ENCODE measurements at places on chromosomes 1 and 21.

DNA sequence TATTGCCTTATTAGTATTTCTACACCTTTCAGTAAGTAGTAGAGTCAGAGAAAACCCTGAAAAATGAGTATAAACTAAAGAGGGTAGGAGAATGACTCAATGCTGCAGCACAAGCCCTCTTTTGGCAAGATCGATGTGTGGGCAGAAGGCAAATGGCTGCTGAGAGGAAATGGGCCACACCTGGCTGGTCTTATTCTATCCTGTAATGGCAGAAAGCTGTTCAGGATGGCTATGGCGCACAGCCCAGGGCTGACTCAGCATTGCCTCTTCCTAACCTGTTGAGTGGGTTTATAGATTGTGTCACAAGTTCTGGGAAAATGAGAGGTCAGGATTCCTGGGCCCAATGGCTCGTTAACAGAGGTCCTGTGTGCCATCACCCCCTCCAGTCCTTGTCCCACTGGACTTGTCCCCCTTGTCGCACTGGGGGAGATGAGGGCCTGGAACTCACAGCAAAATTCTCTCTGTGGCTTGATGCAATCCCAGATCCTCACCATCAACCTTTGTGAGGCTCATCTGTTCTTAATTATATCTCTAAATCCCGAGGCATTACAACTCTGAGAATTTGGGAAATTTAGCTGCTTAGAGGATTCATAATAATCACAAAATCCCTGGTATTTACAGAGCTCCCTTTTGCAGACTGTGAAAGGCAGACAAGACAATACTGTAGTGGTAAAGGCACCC, 13.2 kb downstream of the HMGB4 start:
- DNase-seq = no peak

DNA sequence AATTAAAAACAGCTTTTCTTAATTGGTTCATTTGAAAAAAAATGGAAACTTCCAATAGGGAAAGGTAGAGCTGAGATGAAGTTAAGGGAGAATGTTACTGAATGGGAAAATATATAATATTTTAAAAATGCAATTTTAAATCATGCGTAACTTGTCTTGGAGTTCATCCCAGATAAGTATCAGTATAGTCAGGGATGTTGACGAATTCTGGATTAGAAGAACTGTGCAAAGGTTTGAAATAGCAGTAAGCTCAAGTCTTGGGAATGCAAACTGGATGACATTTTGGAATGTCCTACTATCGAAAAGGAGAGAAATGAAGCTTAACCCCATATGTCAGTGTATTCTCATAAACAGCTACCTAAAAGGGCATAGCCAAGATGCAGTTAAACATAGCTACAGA, 4.0 kb upstream of the ST6GALNAC3 start:
- no peak for DNase-seq

DNA sequence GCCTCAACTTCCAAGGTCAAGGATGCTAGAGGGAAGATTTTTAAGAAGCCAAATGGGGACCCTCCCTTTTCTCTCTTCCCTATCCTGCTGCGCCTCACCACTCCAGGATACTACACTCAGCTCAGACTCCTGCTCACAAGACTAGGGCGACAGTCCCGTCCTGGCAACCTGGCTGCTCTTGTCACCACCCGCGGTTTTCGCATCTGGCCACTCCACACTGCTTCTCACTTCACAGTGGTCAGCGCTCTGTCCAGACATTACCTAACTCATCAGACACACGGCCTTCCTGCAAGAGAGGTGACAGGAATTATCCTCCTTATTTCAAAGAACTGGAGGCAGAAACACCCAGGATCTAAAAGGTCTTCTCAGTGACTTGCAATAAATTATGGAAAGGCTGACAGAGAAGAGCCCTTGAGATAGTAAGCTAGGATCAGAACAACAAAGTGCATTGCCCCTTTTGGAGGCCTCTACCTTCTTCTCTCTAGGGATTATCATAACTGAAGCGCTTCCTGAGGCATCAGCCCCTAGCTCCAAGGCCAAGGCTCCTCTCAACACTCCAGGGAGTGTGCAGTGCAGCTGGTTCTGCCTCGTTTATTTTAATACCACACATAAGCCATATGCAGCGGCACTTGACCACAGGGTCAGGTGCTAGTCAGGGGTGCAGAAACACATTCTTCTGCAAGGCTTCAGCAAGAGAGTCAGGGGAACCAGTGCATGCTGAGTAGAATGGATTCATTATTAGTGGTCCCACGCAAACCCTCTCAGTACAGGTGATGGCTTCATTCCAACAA, 41.9 kb downstream of the ASTN1 start:
- DNase-seq = no peak

DNA sequence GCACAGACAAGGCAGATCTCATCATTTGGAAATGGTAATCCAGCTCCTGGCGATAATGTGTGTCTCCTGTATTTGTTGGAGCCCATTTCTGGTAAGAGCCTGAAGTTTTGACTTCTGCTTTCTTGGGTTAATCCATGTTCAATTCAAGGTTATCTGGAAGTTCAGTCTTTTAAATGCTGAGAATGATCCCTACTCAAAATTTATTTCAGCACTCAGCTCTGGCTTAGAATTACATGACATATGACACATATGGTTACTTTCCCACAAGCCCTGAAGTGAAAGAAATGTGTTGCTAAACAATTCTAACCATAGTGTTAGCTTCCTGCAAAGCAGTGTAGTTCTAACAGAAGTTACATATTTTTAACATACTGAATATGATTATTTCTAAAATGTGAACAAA, 2.7 kb downstream of the PTGFR start:
- no peak for DNase-seq

GRCh38 chr1:62487956-62488355, 51.1 kb downstream of the USP1 start:
- DNase-seq = no peak

- DNase-seq = no peak
Measured at GRCh38 chr21:33273044-33273443, 6.9 kb downstream of the IL10RB start.

- DNase-seq = no peak
Measured at GRCh38 chr1:52670604-52671003, 27.5 kb downstream of the COA7 start.

- DNase-seq = no peak
Measured at GRCh38 chr1:36570006-36570405, 87.3 kb upstream of the CSF3R start.

- DNase-seq = no peak
Measured at GRCh38 chr1:234656944-234657654, 47.1 kb upstream of the IRF2BP2 start.

DNA sequence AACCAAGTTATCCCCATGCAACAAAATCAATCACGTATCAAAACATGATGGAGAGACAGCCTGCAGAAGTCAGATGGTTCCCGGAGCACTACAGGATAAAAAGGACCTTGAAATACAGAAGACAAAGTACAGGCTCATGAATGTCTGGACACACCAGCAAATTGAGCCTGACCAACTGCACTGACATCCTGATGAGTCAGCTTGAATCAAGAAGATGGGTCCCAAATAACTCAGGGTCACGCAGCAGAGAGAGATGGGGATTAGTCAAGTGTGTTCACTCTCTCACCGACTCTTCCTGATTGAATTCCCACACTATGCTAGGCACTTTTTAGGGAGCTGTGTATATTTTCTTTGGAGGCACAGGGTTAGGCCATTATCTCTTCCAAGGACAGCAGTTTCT, 71.1 kb upstream of the DIRAS3 start:
- no peak for DNase-seq

- DNase-seq = no peak
Measured at GRCh38 chr21:35528116-35529042, 479.3 kb upstream of the RUNX1 start.

DNA sequence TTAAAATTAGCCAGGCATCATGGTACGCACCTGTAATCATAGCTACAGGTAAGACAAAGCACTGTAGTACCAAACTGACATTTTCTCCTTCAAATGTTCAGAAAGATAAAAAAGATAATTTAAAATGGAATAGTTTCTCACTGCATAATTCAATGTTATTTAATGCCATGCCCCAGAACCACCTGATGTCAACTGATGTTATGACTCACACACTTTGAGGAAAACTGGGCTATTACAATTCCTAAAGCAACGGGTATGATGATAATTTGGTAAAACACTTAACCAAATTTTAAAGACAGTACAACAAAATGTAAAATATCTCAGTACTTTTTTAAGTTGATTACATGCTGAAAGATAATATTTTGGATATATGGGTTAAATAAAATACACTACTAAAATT, 22.9 kb upstream of the PLEKHO1 start:
- DNase-seq = no peak

- DNase-seq = no peak
Measured at GRCh38 chr1:171367436-171367835, 53.5 kb downstream of the FMO4 start.

GRCh38 chr1:44532567-44532944, 127.5 kb downstream of the RNF220 start:
- DNase-seq = no peak

DNA sequence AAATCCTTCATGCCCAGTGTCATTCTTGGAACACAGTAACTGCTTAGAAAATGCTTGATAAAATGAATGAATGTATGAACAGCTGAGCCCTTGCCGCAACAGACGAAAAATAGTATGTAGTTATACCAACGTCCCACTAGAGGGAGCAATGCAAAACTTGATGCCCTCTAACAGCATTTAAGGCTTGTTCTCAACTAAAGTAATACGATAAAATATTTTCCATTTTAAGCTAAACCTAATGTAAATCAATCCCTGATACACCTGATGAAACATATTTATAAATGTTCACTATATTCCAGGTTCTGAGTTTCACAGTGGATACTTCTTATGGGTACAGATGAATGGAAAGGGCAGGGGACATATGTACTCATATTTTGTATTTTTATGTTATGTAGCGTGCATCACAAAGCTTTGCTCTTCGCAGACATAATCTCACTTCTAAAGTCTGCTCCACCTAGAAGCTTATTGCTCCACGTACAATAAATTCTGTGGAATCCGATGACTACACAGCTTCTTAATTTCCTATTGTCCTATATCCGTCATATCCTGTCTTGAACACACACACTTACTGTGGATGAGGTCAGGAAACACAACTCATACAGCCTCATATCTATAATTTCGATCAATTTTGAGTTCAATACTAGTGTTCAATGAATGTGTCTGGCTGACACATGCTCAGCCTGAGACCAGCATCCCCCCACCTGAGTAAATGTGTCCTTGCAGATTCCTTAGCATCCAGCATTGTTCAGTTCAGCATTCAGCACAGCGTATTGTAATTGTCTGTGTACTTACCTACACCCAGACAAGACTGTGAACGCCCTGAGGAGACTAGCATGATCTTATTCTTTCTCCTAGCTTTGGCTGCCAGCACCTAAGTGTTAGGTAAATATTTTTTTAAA, 4.4 kb upstream of the UTP25 start:
- DNase-seq = no peak

GRCh38 chr1:218874313-218874712, 299.4 kb upstream of the LYPLAL1 start:
- no peak for DNase-seq

- no peak for DNase-seq
Measured at GRCh38 chr1:164613176-164613575, 54.2 kb downstream of the PBX1 start.

GRCh38 chr1:59919746-59920145, 6.8 kb downstream of the CYP2J2 start:
- no peak for DNase-seq

DNA sequence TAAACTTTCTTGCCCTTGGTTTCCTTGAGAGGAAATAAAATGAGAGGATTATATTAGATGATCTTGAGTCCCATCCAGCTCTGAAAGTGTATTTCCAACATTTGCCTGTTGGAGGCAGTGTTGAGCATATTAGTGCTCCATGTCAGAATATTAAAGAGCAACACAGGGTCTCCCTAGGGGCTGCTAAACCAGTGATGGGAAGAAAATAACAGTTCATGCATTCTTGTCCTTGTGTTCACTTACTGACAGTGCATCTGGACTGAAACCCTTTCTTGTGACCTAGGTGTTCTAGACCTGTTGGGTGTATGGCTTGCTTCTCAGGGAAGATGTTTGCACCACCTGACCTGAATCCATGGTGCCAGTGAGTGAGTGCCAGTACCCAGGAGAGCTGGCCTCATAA, 124.7 kb upstream of the KIAA0040 start:
- no peak for DNase-seq

- DNase-seq = no peak
Measured at GRCh38 chr1:114496089-114496488, 14.9 kb downstream of the TRIM33 start.

GRCh38 chr1:50796272-50796671, 163.8 kb downstream of the FAF1 start:
- no peak for DNase-seq

DNA sequence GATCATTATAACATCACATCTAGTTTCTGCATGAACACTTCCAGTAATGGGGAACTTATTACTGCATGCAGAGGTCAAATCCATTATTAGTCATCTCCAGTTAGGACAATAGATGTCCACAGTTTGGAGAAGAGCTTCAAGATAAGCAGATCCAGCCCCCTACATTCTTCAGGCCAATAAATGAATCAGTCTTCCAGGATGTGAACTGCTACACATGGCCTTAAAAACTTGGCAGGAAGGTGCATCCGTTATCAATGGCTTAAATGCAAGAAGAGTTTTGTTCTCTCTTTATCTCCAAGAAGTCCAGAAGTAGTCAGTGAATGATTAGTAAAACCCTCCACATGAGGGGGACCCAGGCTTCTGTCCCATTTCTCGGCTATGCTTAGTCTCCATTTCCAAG, 70.8 kb downstream of the DMRTA2 start:
- no peak for DNase-seq

GRCh38 chr1:181102841-181103240, 14.3 kb downstream of the IER5 start:
- no peak for DNase-seq

- DNase-seq = no peak
Measured at GRCh38 chr1:68442822-68443556, 6.8 kb downstream of the RPE65 start.

GRCh38 chr1:113401728-113402127, 11.4 kb downstream of the MAGI3 start:
- DNase-seq = no peak

DNA sequence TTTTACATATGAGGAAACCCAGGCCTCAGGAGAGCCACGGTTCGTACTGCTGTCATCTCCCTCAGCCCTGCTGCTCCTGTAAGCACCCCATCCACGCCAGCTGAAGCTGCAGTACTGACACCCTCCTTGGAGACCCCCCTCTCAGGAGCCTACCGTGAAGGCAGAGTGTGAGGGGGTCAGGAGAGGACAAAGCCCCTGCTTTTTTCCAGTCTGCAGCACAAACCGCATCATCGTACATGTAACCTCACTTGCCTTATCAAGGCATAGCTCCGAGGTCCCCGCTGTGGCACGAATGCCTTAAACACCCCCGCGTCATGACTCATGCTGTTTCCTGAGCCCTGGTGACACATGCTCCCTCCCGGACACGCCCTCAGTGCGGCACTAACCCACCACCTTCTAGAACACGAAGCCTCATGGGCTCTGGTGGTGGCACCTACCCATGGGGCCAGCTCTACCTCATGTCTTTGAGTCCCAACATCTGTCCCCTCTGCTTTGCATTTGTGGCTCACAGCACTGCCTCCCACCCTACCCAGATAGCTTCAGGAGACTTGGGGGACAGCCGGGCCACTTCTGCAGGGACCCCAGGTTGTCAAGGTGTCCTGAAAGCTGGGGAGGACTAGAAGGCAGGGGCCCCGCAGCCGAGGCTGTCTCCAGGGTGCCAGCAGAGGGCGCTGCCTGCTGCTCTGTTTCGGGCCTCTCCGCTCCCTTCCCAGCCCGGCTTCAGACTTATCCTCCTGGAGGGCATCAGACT, 4.9 kb downstream of the SH3BGRL3 start:
- peak; percentile 85 for DNase-seq
